Activated T-helper 1 cell treated with anti-CD3 and anti-CD28 coated beads, Interleukin-2, amount 50 U/mL, for 16 hours (primary cell): ENCODE measurements at places on chromosomes 13 and 19.
A peak's percentile ranks its signal among the peaks of the same experiment; 100 is the strongest.

GRCh38 chr13:75135325-75135825 lies 346.6 kb downstream of the TBC1D4 start:
- no peak for DNase-seq

- DNase-seq, result no peak
Observed at GRCh38 chr19:19514215-19514657, 1.1 kb downstream of the TSSK6 start.

DNA sequence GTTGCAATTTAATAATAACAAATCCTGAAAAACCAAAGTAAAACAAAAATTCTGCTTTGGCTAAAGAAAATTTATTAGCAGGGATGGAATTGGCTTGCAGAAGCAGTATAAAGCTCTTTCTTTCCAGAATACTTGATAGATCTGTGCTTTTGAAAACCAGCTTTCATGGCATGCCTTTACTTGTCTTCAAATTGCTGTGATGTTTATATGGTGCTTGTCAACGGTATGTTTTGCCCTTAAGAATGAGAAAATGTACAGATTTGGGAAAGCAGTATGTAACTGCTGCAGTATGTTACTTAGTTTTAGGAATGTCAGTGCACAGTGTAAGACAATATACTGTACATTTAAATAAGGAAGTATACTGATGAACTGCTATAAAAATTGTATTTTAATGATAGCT lies 120.8 kb upstream of the PCDH20 start:
- DNase-seq, result no peak

DNA sequence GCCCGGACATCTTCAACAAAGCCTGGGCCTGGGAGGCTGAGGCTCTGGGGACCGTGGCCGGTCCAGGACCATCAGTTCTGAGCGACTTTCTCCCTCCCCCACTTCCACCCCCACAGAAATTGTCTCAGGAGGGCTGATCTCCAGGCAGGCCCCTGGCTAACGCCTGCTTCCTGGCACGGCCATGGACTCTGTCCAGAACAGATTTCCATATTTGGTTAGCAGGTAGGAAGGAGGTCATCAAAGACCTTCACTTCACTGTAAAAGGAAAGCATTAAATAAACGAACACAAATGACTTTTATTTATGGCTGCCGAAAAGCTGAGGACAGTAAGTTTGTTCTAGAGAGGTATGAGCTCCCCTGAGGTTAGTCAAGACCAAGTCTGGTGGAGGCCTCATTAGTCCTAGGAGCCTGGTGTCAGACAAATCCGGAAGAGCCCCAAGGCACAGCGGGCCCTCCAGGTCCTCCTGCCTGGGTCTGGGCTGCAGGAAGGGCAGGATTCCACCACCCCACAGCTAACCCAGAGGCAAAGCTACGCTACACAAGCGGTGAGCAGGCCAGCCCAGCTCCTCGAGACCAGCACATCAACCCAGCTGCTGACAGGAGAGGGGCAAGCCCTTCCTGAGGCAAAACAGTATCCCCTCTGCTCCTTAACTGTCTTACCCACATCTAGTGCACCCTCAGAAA lies 4.6 kb upstream of the PLPP2 start:
- no peak for DNase-seq

- DNase-seq, result no peak
Observed at GRCh38 chr13:87426742-87427141, 244.4 kb upstream of the SLITRK5 start.

DNA sequence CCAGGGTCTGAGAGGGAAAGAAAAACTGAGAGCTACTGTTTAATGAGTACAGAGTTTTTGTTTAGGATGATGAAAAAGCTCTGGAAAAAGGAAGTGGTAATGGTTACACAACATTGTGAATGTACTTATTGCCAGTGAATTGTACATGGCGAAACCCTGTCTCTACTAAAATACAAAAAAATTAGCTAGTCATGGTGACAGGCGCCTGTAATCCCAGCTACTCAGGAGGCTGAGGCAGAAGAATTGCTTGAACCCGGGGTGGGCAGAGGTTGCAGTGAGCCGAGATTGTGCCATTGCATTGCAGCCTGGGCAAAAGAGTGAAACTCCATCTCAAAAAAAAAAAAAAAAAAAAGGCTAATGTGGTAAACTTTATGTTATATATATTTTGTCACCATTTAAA lies 96.3 kb downstream of the VWA8 start:
- no peak for DNase-seq

DNA sequence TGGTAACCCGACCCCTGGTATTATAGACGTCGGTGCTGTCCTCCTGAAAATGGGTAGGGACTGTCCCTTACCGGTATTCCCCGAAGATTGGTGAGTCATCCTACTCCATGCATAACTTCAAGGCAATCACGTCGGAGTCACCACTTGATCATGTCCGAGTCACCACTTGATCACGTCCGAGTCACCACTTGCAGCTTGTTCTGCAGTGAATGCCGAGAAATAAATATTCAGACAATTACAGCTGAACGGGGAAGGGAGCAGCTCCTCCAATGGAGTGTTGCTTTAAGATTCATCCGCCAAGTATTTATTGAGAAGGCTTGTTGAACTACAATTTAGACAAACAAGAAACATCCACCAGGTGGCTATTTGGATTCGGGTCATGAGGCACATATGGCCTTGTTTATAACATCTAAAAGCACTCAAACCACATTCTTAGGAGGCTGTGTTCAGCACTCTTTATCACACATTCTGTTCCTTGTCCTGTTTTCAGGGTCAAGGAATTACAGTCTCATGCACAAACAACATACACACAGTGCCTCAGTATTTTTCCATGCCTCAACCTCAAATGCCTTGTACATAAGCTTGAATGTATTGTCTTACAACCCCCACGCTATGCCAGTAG lies 43.1 kb downstream of the ZNF726 start:
- DNase-seq, result no peak

DNA sequence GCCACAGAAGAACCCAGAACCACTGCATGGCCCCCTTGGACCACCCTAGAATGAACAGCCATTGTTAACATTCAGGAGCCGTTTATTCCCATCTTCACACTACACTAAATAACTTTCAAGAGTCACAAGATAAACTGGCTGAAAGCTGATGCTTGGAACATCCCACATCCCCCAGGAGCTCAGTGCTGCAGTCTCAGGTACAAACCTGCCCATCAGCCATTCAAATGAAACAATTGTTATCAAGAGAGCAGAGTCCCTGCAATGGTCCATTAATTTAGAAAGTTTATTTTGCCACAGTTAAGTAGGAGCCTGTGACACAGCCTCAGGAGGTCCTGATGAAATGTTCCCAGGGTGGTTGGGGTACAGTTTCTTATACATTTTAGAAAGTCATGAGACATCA lies 123.8 kb upstream of the ZNF91 start:
- DNase-seq, result no peak

- peak; percentile 36 for DNase-seq
Observed at GRCh38 chr13:76903544-76904162, 17.4 kb upstream of the KCTD12 start.

DNA sequence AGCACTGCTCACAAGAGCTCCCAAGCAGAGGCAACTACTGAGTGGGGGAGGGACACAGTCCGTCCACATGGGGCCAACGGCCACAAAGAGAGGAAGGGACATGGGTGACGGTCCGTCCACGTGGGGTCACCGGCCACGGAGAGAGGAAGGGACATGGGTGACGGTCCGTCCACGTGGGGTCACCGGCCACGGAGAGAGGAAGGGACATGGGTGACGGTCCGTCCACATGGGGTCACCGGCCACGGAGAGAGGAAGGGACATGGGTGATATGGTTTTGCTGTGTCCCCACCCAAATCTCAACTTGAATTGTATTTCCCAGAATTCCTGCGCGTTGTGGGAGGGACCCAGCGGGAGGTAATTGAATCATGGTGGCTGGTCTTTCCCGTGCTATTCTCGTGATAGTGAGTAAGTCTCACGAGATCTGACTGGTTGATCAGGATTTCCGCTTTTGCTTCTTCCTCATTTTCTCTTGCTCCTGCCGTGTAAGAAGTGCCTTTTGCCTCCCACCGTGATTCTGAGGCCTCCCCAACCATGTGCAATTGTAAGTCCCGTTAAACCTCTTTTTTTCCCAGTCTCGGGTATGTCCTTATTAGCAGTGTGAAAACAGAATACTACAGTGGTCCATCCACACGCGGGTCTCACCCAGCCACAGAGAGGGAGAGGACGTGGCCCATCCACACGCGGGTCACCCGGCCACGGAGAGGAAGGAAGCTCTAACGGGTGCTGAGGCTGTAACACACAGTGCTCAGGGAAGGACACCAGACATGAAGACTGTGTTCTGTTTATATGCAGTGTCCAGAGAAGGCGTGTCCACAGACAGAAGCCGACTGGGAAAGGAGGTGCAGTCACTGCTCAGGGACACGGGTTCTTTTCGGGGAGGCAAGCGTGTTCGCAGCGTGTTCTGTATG lies 48.5 kb downstream of the GAS6 start:
- no peak for DNase-seq

DNA sequence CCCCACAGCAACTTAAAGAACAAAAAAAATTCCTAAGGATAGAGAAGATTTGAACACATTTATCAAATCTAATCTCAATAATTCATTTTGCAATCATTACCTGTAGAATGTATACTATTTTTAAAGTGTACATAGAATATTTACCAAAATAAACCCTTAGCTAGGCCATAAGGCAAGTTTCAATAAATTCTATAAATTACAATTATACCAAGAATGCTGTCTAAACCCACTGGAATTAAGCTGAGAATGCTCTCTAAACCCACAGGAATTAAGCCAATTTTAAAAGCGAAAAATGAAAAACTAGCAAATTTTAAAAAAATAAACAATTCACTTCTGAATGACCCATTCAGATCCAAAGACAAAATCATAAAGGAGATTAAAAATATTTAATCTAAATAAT lies 540.4 kb upstream of the NBEA start:
- DNase-seq, result no peak

GRCh38 chr13:36796052-36796451 lies 23.0 kb upstream of the RFXAP start:
- no peak for DNase-seq

GRCh38 chr13:97136418-97136817 lies 85.7 kb upstream of the MBNL2 start:
- no peak for DNase-seq

DNA sequence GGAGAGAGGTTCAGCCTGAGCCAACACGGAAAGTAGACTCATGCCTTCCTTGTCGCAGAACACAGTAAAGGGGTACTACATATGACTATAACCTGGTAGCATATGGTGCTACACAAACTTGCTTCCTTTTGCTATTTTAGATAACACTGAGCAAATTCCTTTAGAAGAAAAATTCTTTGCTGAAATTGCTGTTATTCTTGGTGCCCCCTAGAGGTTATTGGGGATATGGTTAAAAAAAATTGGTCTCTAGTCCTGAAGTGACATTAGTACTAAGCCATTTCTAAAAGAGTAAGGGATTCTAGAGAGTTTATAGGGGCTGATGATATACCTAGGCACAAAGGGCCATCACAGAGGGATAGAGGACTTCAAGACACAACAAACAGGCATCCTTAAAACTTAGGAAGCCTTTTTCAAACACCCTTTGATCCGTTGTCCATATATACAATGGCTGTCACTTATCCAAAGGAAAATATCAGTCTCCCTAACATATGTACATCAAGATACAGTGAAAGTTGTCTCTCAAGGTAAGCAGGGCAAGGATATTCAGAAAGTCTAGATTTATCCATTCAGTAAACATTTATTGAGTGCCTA lies 13.9 kb upstream of the HS6ST3 start:
- no peak for DNase-seq

- DNase-seq, result no peak
Observed at GRCh38 chr13:78238911-78239310, 320.3 kb upstream of the EDNRB start.

GRCh38 chr13:77919921-77920294 lies 1.3 kb upstream of the EDNRB start:
- DNase-seq, result no peak

- no peak for DNase-seq
Observed at GRCh38 chr19:18278521-18279265, 2.7 kb downstream of the JUND start.

GRCh38 chr13:49996161-49996915 lies 504 bp upstream of the TRIM13 start:
- DNase-seq, result peak; percentile 82

GRCh38 chr13:114258589-114258988 lies 22.8 kb upstream of the UPF3A start:
- no peak for DNase-seq
